ENCODE measurements at places on chromosomes 1 and 21. TPM values are rescaled to one million over a fixed set of nuclear protein-coding genes. Genes with fewer than 3 reads are reported as not detected.

Gene ADAM30
- polyA plus RNA-seq = not detected

Gene OLIG1
- not detected for polyA plus RNA-seq

Gene KLHDC9
- 5.0 TPM for polyA plus RNA-seq

Gene CHD5
- not detected for polyA plus RNA-seq

Gene DEPDC1
- polyA plus RNA-seq = 0.29 TPM

Gene KCNJ15
- not detected for polyA plus RNA-seq

Gene SLC1A7
- not detected for polyA plus RNA-seq

Gene MPL
- polyA plus RNA-seq = not detected

Gene C1QTNF12
- polyA plus RNA-seq = 0.88 TPM
